ENCODE measurements at places on chromosomes 2 and 18.

DNA sequence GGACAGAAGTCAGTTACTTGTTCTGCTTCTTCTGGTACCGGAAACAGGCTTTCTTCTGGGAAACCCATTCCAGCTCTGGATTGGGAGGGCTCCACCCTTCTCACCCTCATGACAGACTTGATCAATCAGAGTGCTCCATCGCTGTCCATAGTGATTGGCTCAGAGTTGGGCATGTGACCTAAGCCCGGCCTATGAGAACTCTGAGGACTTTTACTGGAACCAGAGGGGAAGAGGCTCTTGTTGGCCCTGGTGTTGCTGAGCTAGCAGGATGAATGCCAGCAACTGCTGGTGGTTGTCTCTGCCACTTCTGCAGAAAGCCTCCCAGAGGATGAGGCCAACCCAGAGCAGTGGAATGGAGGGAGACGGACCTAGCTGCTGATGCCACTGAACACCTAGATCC lies 33.3 kb downstream of the TMEM37 start:
- no peak for DNase-seq

DNA sequence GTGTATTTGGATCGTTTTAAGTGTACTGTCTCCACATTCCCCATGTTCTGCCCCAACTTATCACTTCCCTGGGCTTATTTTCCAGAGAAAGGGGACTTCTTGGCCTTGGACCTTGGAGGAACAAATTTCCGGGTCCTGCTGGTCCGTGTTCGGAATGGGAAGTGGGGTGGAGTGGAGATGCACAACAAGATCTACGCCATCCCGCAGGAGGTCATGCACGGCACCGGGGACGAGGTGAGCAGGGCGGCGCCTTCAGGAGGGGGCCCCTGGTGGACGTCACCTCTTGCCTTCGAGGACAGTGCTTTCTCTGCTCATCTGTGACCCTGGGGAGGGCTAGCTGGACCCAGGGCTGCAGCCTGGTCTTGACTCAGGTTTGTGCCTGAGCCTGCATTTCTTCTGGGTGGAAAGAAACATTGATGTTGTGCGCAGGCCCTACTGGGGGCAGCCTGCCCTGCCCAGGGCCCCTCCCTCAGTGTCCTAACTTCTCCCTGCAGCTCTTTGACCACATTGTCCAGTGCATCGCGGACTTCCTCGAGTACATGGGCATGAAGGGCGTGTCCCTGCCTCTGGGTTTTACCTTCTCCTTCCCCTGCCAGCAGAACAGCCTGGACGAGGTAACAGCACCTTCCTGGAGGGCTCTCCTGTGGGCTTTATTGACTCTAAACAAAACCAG lies 47.8 kb downstream of the HK2 start:
- no peak for DNase-seq

- no peak for DNase-seq
Measured at GRCh38 chr18:33641141-33641540, 63.1 kb downstream of the ASXL3 start.

- peak; percentile 100 for DNase-seq
Measured at GRCh38 chr2:240434728-240435456, 571 bp upstream of the GPC1 start.

DNA sequence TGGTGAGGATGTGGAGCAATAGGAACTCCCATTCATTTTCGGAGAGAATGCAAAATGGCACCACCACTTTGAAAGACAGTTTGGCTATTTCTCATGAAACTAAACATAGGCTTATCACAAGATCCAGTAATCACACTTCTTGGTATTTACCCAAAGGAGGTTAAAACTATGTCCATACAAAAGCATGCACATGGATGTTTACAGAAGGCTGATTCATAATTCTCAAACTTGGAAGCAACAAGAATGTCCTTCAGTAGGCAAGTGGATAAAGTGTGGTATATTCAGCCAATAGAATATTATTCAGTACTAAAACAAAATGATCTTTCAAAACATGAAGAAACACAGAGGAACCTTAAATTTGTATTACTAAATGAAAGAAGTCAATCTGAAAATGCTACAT lies 440.6 kb downstream of the FBXO15 start:
- no peak for DNase-seq

DNA sequence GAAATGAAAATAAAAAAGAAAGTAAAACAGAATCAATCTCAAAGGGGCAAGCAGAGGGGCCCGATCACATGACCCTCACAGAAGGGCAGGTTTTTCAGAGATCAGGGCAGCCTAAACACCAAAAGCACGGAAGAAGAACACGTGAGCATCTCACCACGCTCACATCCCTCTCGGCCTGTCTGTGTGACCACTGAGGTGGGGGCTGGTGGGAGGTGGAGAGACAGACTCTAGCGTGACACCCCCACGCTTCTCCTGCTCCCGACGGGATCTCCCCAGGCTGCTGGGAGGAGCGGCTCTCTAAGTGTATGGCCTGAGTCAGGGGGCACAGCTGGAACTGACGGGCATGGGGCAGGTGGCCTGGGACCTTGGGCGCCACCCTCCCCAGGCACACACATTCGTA lies 23.5 kb upstream of the MTERF4 start:
- no peak for DNase-seq

DNA sequence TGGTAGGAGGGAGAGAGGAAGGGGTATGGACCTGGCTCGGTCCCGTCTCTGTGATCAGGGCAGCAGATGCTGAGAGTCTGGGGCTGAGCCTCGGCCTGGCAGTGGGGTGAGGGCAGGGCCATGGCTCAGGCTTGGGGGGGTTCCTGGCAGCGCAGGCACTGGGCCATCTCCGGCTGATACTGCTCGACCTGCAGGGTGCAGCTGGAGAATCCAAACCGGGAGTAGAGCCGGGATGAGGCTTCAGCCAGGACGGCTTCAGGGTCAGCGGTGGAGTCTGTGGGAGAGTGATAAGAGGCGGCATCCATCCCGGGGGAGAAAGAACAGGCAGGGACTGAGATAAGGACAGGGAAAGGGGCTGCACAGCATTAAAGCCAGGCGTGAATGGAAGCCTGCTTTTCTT lies 7.7 kb downstream of the SLC30A3 start:
- no peak for DNase-seq

DNA sequence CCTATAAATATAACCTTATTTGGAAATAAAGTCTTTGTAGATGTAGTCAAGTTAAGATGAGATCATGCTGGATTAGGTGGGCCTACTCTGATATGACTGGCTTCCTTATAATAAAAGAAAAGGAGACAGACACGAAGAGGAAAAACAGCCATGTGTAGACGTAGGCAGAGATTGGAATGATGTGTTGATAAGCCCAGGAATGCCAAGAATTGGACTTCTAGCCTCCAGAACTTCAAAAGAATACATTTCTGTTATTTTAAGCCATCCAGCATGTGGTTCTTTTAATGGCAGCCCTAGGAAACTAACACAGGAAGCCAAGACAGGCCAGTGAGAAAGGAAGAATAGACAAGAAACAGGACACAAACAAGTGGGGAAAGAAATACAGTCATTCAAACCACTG lies 68.6 kb downstream of the NYAP2 start:
- DNase-seq, result no peak

DNA sequence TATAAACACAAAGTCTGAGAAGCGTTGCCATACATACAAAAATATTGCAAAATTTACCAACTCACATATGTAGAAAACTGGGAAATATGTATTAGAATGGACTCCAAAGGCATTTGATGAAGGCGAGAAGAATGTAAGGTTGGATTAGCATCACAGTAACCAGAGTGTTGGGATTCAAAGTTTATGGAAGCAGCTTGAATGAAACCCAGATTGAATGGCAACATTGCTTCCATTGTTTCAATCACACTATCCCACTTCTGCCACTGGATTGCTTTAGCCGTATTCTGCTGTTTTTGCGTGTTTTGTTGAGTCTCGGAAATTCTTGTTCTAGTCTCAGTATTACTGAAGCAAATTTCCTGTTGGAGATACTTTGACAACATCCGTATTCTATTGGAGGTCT lies 609.0 kb upstream of the LRATD1 start:
- DNase-seq, result no peak

GRCh38 chr2:187749804-187750431 lies 195.7 kb upstream of the TFPI start:
- no peak for DNase-seq

- no peak for DNase-seq
Measured at GRCh38 chr18:71815305-71815704, 728.8 kb downstream of the CBLN2 start.

DNA sequence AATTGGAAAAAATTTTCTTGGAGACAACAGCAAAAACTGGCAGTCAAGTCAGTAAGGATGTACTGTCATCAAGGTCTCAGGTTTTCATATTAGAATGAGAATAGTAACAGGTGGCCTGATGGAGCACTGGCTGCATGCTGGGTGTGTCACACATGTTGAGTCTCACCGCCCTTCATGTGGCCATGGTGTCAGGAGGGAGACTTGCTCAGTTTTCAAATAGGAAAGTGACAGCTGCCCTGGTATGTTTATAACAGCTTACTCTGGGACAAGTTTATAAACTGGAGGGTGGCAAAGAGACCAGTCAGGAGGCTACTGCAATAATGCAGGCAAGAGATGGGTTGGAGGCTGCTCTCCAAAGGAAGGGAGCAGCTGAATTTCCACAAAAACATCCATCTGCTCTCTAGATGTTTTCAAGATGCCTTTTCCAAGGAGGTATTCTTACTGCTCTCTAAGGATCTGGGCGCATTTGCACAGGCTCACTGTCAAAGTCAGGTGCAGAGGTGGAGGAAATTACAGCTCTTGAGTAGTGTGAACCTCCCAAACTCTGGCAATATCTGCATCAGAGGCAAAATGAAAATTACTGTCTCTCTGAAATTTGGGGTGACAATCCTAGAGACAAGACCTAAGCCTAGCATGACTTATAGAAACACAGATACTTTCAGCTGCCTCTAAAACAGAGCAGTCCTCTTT lies 321.9 kb upstream of the RAB12 start:
- no peak for DNase-seq

DNA sequence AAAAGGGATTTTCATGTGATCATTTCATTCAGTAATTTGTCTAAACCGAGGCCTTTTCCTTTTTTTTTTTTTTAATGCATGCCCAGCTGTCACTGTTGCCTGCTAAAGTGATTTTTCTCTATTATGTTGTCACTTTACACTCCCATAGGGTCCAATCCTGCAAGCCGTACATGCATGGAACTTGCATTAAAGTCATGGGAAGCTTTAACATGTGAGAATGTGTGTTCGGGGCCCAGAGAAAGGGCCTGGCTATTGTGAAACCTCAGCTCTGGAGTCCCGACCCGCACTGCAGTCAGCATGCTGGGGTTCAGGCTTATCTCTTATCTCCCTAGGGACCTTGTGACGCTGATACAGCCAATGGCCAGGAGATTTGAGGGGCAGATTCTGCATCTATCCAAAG lies 474.6 kb downstream of the SLC4A3 start:
- peak; percentile 21 for DNase-seq

GRCh38 chr18:60875957-60876507 lies 457.2 kb upstream of the CDH20 start:
- DNase-seq, result no peak

DNA sequence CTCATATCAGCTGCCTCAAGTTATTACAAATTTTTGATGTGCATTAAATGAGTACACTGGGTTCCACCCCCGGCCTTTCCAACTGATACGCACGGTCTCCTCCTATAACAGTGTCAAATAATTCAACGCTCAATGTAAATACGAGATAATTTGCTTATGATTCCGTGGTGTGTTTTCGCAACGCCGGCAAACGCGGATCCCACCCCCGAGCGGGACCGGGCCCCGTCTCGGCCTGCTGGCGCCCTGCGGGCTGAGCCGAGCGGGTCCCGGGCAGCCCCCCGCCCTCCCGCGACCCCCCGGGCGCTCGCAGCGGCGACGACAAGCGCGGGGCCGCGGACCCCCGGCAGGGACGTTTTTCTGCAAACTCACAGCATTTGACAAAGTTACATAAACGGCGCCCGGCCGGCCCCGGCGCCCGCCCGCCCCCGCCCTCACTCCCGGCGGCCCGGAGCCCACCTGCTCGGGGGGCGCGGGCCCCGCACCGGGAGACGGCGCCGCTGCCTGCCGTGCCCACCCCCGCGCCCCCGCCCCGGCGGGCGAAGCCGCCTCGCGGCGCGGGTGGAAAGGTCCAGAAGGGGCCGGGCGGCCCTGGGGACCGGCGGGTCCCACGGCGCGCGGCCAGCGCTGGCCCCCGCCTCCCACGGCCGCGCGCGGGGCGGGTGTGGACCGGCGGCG lies 762 bp downstream of the HDAC4 start:
- DNase-seq, result no peak

DNA sequence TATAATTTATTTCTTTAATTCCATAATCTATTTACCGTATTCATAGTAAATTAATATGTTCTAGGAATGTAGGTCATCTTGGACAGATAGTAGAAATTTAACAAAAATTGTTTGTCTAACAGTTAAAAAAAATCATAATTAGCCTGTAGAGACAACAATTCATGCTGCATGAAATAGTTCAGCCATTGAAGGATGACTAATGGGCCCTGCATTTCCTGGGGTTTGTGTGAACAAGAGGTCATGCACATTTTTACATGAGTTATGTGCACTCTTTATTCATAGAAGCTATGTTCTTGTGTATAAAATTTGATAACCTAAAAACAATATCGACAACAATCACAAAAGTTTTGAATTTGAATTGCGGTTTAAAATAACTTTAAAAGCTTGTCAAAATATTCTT lies 1663.6 kb downstream of the SUCLG1 start:
- no peak for DNase-seq

GRCh38 chr2:63840081-63840784 lies 1.5 kb upstream of the UGP2 start:
- DNase-seq, result no peak

GRCh38 chr2:144449028-144449406 lies 70.9 kb downstream of the ZEB2 start:
- DNase-seq, result no peak

- no peak for DNase-seq
Measured at GRCh38 chr18:75081486-75081885, 127.5 kb downstream of the PTGR3 start.

DNA sequence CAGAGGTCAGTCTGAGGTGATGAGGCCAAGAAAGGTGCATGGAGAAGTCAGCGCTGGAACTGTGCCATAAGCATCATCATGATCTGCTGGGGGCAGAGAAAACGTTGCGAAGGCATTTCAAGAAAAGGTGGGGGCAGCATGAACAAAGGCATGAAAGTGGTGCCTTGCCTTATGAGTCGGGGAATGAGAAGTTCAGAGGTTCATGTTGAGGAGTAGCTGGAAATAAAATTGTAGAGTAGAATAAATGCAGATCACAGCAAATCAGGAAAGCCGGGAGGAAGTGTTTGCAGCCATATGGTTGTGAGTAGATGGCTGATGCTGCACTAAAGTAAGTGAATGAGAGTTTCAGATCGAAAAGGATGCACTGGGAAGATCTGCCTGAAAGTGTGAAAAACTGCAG lies 72.1 kb upstream of the ARL5A start:
- no peak for DNase-seq

GRCh38 chr2:199282309-199282708 lies 175.4 kb downstream of the SATB2 start:
- no peak for DNase-seq

- no peak for DNase-seq
Measured at GRCh38 chr2:184530239-184530638, 68.1 kb upstream of the ZNF804A start.

DNA sequence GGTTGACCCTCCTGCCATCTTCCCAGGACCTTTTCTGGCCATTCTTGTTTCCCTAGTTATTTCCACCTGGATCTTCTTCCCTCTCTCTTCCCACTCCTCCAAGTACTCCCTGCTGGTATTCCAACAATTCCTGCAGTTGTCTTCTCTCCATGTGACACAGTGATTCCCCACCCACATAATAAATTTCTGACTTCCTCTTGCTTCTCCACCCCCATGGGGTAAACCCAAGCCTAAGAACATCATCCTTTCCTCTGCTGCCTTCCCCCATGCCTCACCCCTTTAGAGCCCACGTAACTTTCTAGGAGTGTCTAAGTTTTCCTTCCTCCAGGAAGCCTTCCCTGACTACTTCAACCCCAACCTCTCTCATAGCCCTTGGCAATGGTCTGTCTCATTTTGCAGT lies 72.6 kb downstream of the CELF4 start:
- DNase-seq, result no peak

GRCh38 chr2:132774189-132774588 lies 104.2 kb upstream of the LYPD1 start:
- no peak for DNase-seq
